Activated CD8-positive, alpha-beta memory T cell treated with anti-CD3 and anti-CD28 coated beads, Interleukin-2, amount 10 ng/mL, durations not matched to agents 7 days and 5 days (primary cell): ENCODE measurements at places on chromosomes 6 and 20.

DNA sequence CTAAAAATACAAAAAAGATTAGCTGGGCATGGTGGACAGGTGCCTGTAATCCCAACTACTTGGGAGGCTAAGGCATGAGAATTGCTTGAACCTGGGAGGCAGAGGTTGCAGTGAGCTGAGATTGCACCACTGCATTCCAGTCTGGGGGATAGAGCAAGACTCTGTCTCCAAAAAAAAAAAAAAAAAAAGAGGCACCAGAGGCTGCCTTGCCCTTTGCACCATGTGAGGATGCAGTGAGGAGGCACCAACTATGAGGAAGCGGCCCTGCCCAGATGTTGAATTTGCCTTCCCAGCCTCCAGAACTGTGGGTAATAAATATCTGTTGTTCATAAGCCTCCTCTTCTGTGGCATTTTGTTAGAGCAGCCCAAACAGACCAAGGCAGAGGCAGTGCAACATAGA, 54.4 kb downstream of the ALDH5A1 start:
- no peak for DNase-seq

DNA sequence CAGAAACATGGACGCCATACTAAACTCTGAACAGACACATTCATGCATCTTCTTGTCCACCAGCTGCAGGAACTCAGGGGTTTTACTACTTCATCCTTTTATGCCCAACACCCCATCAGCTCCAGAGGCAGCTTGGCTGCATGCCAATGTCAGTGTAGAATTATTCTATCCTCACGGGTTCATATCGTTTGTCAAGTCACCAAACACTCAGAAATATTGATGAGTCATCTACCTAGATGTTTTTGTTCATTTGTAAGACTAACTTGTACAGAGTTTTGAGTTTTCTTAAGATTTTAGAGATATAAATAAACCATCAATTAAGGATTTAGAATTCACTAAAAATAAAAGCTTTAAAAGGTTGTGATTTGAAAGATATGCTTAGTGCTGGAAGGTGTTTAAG, 590.7 kb upstream of the FLRT3 start:
- no peak for DNase-seq

- no peak for DNase-seq
These were observed 68.3 kb downstream of the MMS22L start for GRCh38 chr6:97214671-97215070.

- no peak for DNase-seq
These were observed 52.8 kb downstream of the MAP3K5 start for GRCh38 chr6:136739501-136739900.

DNA sequence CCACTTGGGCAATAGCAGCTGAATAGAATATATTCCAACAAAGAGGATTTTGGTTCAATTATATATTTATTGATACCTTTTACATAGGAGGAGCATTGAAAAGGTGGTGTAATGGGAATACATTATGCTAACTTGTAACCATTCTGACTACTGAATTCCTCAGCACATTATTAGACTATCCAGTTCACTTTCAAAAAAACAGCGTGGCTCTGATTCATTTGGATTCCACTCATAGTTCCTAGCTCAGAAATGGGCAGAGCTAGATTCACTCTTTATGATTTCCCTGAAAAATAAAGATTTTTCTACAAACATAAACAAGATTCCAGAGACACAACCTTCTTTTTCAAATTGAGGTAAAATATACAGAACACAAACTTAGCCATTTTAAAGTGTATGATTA, 9.2 kb upstream of the TRERF1 start:
- DNase-seq, result no peak

DNA sequence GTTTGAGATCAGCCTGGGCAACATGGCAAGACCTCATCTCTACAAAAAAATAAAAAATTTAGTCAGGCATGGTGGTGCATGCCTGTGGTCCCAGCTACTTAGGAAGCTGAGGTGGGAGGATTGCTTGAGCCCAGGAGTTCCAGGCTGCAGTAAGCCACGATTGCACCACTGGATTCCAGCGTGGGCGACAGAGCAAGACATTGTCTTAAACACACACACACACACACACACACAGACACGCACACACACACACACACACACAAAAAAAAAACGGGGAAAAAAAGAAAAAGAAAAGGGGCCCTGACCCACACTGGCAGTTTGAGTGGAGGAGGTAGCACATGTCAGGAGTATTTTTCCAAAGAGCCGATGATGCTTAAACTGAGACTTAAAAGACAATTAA, 122.2 kb downstream of the AFG1L start:
- DNase-seq, result no peak

- DNase-seq, result no peak
These were observed 117.6 kb downstream of the EPB41L2 start for GRCh38 chr6:130945401-130945919.

GRCh38 chr6:43938178-43939105, 168.4 kb downstream of the VEGFA start:
- no peak for DNase-seq
